Cerebellum (tissue), 4 donors: ENCODE measurements at places on chromosomes 12 and 14. TPM values are rescaled to one million over a fixed set of nuclear protein-coding genes. Genes with fewer than 3 reads are reported as not detected.
A peak's percentile ranks its signal among the peaks of the same experiment; 100 is the strongest.

GRCh38 chr14:22781301-22781991 is 15.0 kb downstream of the OXA1L start:
- DNase-seq, result no peak

DNA sequence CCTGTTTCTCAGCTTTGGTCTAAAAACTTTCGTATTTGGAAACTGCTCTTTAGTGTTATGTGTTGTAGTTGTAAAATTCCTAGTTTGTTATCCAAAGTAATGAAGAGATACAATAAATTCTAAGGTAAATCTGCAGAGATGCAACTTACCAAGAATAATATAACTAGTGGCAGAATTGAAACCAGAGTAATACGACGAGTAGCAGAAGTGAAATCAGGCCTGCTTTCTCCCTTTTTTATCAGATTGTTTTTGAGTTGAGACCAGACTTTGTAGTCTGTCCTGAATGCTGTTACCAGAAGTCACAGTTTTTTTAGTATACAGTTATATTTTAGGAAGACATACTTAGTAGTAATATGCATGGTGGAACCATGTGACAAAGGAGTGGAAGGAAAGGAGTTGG is 12.5 kb downstream of the PAPOLA start:
- no peak for DNase-seq

- DNase-seq, result no peak
Observed at GRCh38 chr12:32785557-32785956, 29.9 kb upstream of the YARS2 start.

GRCh38 chr12:109738878-109739665 is 25.4 kb downstream of the FAM222A start:
- DNase-seq, result no peak

GRCh38 chr12:9039397-9039977 is 50.1 kb downstream of the KLRG1 start:
- peak; percentile 77 for DNase-seq

P2RX7 gene
- 2.3 TPM for total RNA-seq
